ENCODE measurements at places on chromosomes 1 and 21.

GRCh38 chr1:58882322-58882948 is 98.6 kb upstream of the JUN start:
- DNase-seq: no peak

DNA sequence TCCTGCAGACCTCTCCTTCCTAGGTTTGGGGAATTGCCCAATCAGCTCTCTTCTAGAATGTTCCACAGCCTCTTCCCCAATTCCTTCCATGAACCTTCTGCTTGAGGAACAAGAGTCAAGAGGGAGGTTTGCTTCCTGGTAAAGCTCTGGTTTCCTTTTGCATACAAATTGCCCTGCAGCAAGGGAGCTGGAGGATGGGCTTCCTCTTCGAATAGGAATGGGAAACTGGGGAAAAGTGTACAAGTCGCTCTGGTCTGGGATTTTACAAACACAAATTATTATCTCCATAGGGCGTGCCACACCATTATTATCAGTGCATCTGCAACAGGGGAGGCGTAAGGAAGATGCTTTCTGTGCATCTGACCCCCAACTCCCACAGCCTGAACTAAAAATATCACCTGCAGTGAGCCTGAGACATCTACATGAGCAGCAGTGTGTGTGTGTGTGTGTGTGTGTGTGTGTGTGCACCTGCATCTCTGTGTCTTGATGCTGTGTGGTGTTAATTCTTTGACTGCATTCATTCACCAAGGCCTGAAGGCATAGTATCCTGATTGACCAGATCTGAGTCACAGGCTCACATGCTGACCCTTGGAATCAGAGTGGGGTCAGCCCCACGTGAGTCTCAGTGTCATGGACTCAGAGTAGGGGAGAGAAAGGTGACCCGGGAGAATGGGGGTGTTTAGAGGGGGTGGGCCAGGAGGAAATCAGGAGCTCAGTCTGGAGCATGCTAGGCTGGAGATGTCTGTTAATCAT is 272.9 kb downstream of the KAZN start:
- DNase-seq: no peak

GRCh38 chr1:177646757-177647730 is 322.8 kb downstream of the SEC16B start:
- no peak for DNase-seq

DNA sequence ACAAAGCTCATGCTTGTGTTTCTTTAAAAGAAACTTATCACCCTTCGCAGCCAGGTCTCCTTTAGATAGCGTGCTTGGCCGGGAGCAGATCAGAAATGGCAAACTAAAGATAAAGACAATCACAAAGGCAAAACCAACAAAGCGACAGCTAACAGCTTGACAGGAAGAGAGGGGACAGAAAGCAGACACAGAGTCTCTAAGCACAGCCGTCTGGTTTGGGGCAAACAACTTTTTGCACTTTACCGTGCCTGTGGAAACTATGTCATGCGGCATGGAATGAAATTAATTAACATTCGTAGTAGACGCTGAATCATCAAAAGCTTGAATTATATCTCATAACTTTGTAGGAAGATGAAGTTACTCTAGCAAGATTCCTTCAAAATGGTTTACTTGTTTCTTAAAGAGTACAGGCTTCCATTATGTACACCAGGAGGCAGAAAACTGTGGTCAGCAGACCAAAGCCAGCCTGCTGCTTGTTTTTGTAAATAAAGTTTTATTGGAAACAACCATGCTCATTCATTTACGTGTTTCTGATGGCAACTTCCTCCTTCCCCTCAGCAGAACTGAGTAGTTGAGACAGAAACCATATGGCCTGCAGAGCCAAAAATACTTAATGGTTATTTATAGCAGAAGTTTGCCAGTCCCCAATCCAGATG is 183.2 kb downstream of the KIF26B start:
- no peak for DNase-seq

DNA sequence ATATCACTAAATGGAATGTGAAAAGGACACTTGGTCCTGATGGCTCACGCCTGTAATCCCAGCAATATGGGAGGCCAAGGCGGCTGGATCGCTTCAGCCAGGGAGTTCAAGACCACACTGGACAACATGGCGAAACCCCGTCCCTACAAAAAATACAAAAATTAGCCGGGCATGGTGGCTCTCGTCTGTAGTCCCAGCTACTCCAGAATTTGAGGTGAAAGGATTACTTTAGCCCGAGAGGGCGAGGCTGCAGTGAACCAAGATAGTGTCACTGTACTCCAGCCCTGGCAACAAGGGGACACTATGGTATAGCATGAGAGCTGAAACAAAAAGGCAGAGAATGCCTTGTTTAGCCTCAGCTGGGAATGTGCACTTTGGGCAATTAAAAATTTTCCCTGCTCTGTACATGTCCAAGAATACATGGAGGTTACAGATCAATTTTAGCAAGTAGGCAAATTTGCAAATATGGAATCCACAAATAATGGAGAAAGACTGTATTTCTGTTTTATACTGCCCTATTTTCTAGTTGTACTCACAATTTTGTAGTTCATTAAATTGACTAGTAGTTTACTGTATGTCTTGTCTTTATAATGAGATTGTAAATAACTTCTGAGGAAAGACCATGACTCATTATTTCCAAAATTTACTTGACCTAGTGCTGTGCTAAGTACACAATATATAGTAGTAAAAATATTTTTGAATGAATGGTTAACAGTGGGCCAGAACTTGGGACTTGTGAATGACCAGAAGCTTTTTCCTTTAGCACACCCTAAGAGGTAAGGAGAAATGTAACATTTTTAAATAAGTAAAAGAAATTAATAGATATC is 2.0 kb upstream of the ANGEL2 start:
- no peak for DNase-seq

GRCh38 chr21:45292399-45293219 is 4.9 kb upstream of the POFUT2 start:
- DNase-seq: peak; percentile 39

DNA sequence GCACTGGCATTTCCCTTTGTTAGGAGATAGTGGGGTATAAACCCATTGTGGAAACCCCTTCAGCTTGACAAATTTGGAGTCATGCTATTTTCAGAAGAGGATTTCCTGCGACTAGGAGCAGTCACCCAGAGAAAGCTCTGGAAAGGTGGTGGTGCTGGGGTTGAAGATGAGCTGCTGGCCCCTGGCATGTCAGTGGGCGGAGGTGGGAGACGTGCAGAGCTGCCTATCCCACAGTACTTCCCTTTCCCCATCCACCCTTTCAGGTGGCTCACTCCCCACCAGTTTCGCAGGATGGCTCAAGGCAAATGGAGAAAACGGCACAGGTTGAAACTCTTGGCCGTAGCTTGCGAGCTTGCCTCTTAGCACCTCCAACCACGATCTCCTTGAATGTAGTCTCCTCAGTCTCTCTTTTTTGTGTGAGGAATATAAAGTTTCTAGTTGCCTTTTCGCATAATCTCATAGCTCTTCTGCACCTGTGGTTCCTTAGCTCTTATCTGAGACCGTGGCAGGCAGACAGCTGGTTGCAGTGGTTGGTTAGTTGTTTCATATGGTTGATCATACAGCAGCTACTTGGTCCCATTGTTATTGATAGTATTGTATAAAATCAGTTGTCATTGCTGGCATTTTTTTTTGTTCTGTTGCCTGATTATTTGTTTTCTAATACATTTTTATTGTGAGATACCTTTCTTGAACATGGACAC is 48.2 kb downstream of the ADARB1 start:
- DNase-seq: no peak

DNA sequence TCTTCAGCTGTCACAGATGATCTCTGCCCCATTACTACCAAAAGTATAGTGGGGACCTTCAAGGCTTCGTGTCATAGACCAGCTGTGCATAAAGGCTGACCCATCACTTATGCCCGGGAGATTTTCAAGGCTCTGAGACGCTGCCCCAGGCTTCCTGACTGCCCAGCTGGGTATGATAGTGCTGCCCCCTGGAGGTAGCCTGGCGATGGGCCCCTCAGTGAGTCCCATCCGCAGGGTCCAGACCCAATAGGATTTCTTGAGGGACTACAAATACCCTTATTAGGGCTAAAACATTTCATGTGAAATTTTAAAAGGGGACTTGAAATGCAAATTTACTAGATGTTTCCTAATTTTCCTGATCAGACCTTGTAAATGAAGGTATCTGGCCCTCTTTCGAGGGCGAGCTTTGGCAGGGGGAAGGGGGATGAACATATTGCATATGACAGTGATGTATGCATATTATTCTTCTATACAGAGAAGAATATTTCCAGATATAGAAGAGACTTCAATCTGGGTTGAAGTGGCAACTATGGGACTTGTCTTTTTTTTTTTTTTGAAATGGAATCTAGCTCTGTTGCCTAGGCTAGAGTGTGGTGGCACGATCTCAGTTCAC is 11.7 kb upstream of the FCMR start:
- DNase-seq: no peak

DNA sequence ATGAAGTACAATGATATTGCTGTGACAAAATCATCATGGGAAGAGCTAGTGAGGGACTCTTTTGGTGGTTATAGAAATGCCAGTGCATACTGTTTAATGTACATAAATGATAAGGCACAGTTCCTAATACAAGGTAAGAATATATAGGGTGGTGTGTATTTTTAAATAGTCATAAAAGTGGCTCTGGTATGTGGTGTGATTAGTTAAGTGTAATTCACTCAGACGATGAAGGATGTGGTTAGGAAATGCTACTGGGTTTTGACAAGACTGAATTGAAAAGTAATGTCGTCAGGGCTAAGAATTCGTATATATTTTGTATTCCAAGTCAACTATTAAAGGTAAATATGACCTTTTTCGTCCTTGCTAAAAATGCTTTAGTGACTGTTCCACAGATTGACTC is 101.7 kb downstream of the USP25 start:
- no peak for DNase-seq

DNA sequence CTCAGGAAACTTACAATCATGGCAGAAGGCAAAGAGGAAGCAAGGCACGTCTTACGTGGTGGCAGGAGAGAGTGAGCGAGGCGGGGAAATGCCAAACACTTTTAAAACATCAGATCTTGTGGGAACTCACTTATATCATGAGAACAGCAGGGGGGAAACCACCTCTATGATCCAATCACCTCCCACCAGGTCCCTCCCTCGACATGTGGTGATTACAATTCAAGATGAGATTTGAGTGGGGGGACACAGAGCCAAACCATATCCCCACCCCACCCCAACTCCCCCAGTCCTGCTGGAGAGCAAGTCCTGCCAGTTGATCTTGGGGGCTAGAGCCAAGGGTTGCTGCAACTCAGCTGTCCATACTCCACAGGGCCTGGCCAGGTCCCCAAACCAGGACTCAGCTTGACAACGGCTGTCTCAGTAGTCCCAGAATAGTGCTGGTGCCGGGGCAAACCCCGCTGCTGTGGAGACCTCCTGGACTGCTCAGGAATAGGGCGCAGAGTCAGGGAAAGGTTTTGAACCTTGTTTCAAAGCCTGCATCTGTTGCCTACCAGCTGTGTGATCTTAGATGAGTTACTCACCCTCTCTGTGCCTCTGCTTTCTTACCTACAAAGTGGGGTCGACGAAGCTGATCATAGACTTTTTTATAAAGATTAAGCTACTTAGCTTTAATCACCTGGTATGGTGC is 79.5 kb downstream of the STUM start:
- no peak for DNase-seq

DNA sequence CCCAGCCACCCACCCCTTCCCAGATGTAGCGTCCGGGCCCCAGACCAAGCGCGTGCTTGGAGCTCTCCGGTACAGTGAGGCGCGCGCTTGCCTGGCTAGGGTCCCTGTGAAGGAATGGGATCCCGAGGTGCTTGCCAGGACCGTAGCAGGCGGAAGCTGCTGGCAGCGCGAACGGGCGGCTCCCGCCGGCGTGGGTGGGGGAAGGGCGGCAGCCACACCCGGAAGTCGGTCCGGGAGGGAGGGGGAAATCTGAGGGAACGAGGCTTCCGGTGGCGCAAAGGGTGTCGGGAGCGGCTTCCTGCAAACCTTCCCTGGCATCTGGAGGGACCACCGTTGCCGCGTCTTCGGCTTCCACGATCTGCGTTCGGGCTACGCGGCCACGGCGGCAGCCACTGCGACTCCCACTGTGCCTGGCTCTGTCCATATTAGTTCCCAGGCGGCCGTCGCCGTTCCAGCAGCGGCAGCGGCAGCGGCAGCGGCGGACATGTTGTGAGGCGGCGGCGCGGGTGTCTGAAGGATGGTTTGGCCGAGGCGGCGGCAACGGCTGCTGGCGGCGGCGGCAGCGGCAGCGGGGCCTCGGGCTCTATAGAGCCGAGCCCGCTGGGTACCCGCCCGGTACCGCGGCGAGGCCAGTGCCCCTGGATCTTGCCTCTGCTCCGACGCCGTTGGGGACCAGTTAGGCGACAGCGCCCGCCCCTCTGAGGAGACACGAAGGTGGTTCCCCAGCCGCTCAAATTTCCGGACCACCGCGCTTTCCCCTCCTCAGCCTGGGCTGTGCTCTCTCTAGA is at the start of gene DR1:
Gene DR1 (plus strand): TSS at position 275 of the 788 bp plus-strand sequence. CDS start 739 bp downstream, outside the sequence.
- no peak for DNase-seq

DNA sequence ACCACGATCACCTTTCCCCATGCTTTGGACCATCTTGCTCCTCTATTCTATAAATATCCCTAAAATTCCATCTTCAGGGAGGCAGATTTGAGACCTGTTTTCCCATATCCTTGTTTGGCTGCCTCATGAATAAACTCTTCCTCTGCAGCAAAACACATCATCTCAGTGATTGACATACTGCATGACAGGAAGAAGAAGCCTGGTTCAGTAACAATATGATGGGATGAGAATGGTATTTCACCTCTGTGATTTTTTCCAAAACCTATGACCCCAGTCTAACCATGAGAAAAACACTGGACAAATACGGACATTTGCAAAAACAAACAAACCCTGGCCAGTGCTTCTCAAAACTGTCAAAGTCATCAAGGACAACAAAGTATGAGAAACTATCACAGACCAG is 53.8 kb upstream of the ZSWIM5 start:
- no peak for DNase-seq

DNA sequence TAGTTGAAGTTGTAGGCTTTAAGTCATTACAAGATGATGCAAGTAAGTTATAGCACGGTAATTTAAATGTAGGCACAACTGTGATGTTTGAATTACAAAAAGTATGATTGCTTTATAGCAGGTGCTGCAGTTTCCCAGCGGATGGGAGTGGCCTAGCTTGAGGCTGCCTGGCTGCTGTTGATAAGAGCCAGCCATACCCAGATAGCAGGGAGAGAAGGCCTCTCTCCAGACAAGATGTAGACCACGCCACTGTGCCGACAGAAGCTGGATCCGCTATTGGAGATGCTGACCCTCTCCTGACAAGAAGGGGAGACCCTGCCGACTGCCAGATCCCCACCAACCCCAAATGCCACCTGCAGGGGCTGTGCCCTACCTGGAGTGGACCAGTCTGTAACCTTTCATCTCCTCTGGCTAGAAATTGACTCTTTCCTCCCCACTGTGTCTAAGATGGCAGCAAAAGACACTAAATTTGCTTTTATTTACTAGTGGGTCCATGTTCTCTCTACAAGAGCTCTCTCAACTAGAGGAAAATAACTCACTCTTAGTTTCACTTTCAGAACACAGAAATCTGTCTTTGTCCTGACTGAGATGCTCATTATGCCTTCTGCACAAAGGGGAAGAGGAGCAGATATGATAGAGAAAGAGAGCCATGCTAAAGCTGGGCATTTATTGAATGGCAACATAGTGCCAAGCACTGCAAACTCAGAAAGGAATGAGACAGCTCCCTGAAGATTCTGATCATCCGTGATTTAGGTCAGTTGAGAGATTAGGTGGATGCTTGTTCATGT is 127.9 kb downstream of the URB2 start:
- DNase-seq: no peak

- no peak for DNase-seq
These were observed 39.7 kb downstream of the DNTTIP2 start for GRCh38 chr1:93839307-93839706.
